Activated T-helper 2 cell treated with anti-CD3 and anti-CD28 coated beads, Interferon-gamma antibody, Interleukin-2, Interleukin-4, amounts not matched to agents 10 μg/mL and 5 μg/mL and 100 μg/mL, durations not matched to agents 14 hours and 24 hours and 36 hours (primary cell): ENCODE measurements at places on chromosomes 7 and 10. TPM values are rescaled to one million over a fixed set of nuclear protein-coding genes. Genes with fewer than 3 reads are reported as not detected.

Gene CYP2C18
- total RNA-seq: 0.57 and 0.64 TPM in 2 replicates

Gene KCNH2
- total RNA-seq: 0.30 and 0.41 TPM in 2 replicates

Gene GNAT3
- total RNA-seq: not detected in 2 replicates

GRCh38 chr7:41503438-41503837 lies 199.5 kb downstream of the INHBA start:
- DNase-seq: no peak
- H3K27me3 ChIP-seq: no peaks in the 10 kb centered on the region
- H3K27ac ChIP-seq: no peak overlapping the region
- no peaks in the 10 kb centered on the region for H3K4me1 ChIP-seq
- no peaks in the 10 kb centered on the region for H3K36me3 ChIP-seq
- no peak overlapping the region for H3K4me3 ChIP-seq

- no peaks in the 10 kb centered on the region for H3K27me3 ChIP-seq
- no peak overlapping the region for H3K4me3 ChIP-seq
- no peak overlapping the region for H3K27ac ChIP-seq
- DNase-seq: no peak
- peaks cover 10% of the 10 kb centered on the region for H3K4me1 ChIP-seq
These were observed 299.9 kb upstream of the ZMIZ1 start for GRCh38 chr10:78768876-78769275.

GRCh38 chr10:1197384-1197783 lies 141.2 kb downstream of the WDR37 start:
- DNase-seq: no peak
- peaks cover 8% of the 10 kb centered on the region for H3K4me1 ChIP-seq
- no peaks in the 10 kb centered on the region for H3K36me3 ChIP-seq
- H3K27me3 ChIP-seq: peaks cover 22% of the 10 kb centered on the region
- no peak overlapping the region for H3K27ac ChIP-seq
- no peak overlapping the region for H3K4me3 ChIP-seq

DNA sequence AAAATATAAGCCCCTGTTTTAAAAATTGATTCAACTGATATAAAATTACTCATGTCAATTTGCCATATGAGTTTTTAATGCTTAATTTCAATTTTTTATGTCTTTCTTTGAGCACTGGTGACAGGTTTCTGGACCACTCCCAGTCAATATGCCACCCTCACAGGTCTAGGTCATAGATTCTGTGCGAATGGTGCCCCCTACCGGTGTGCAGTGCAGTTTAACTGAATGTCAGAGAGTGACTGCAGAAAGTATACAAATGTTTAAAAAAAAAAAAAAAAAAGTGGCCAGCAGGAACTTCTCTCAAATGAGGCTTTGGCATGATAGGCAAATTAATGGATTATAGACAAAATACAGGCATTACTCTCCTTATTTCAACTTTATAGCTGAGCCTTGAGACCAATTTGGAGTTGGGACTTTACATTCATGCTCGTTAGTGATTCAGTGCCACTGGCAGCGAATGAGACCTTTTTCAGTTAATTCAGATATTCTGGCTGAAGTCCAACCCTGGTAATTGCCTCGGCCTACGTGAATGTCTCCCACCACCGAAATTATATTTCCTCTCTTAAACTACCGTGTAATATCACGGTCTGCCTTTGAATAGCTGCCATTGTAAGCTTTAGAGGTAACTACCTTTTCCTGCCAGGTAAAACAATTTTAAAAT lies 427.6 kb downstream of the PHTF2 start:
- no peak for DNase-seq
- no peaks in the 10 kb centered on the region for H3K36me3 ChIP-seq
- no peak overlapping the region for H3K27ac ChIP-seq
- no peaks in the 10 kb centered on the region for H3K4me1 ChIP-seq

DNA sequence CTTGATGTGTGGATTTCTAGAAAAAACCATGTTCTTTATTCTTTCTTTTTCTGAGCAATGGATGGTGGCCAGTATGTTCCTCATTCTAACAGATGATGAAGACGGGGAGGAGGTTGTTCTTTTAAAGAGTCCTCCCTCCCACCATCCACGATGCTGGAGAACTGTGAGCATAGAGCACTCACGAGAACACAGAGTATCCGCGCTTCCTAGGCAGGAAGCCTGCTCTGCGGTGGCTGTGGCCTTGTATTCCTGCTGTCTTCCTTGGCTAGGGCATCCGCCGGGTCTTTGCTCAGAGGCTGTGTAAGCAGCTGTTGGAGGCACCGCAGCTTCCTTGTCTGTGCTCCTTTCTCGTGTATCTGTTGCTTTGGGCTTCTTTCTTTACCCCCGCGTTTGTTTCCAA lies 214.2 kb downstream of the CCDC3 start:
- H3K27ac ChIP-seq: no peak overlapping the region
- H3K4me3 ChIP-seq: no peak overlapping the region
- no peak for DNase-seq
- H3K4me1 ChIP-seq: peaks cover 5% of the 10 kb centered on the region
- no peaks in the 10 kb centered on the region for H3K36me3 ChIP-seq
